AG08395 (cell line): ENCODE measurements at places on chromosomes 3 and 15.
A peak's percentile ranks its signal among the peaks of the same experiment; 100 is the strongest.

DNA sequence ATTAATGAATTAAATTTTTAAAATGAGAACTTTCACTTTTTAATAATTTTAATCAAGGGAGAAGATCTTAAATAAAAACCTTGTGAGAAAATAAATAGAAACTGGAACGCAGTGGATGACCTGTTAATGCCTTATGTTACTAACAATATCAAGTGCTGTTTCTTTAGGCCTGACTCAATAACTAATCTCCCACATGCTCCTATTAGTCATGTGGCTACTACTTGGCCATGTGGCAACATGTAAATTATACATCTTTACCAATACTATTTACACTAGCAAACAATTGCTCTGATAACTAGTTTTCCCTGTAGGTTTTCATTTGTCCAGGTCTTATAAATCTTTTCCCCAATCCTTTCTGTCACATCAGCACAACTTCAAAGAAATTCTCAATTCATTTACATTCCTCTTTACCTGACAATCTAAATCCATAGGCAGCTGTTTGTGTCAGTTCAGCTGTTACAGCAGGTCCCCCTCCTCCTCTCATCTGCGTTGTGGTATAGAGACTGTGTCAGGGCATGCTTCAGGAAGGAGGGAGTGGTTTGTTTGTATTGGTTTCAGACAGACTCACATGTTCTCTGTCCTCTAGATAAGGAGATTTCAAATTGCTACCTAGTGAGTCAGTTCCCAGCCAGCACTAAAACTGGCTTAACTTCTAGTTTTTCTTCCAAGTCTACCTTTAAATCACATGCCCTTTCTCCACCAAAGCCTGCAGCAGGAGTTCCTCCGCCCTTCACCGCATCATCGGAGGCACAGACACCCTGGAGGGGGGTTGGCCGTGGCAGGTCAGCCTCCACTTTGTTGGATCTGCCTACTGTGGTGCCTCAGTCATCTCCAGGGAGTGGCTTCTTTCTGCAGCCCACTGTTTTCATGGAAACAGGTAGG, 11.3 kb upstream of the C3orf52 start:
- peak; percentile 82 for DNase-seq

- DNase-seq, result no peak
Observed at GRCh38 chr3:72579581-72580245, 268.5 kb downstream of the SHQ1 start.

DNA sequence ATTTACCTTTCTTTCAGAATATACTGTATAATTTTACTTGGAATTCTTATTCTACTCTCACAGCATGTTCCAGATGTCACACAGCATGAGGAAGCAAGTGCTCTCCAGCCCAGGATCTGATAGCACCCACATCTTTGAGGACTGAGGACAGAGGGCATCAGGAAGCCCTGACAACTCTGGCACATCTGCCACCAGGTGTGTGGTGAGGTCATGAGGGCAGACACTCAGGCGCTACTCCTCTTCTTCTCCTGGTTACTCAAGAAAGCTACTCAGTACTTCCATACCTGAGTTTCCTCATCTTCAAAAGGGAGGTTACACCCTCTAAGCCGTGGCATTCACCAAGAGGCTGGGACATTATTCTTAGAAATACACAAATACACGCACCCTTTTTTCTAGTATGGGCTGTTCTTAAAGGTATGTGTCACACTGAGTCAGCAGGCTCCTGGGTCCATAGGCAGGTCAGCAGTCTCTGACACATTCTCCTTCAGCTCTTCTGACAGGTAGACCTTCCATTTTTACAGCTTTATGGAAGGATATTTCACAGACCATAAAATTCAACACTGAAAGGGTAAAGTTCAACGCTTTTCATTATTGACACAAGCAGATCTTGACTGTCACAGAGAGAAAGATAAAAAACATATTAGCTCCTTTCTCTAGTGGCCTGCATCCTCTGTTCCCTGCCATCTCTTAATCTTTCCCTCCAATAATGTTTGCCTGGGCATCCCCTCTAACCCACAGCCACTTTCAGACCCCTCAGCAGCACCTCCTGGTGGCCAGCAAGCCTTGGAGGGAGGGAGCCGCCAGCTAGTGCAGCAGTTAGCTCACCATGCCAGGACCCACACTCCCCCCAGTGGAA, 103.2 kb upstream of the TJP1 start:
- DNase-seq, result peak; percentile 74

- DNase-seq, result no peak
Observed at GRCh38 chr3:188760408-188760807, 411.4 kb upstream of the TPRG1 start.

DNA sequence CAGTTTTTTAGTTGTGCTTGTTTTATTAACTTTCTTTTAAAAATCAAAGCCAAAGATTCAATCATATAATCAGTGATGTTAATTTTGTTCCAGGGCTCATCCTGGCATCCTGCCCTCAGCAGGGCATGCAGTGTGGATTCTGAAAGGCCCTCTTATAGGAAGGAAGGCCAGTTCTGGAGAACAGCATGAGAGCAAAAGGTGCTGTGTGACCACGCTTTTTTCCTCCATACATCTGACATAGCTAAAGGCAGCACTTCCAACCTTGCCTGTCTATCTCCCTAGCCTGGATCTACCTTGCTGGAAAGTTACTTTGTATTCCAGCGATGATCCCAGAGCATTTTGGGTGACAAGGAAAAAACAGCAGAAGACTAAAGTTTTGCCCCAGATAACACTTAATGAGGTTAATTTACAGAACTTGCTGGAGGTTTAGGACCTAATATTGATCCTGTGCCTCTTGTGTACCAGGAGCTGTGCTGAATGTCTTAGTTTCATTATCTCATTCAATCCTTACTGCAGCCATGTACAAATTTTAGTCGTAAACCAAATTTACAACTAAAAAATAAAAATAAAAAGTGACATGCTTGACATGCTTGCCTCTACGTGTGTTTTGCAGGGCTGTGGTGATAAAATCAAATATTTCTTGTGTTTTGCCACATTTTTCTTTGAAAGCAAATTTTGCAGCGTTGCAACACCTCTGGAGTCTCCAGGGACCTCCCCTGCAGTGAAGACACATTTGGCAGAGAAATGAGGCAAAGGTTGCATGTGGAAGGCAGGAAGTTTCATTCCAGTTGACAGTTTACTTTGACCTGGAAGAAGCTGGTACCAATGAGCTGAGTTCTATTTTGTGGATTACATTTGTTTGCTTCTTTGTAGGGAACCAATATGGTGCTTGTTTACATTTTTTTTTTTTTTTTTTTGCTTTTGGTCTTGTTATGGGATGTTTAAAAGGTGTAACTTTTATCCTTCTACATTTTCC, 13.2 kb downstream of the IL1RAP start:
- DNase-seq, result peak; percentile 46

- DNase-seq, result no peak
Observed at GRCh38 chr15:93261845-93262244, 172.8 kb upstream of the RGMA start.
